Mucosa of descending colon (tissue), 3 donors: ENCODE measurements at places on chromosomes 7 and 10.
A peak's percentile ranks its signal among the peaks of the same experiment; 100 is the strongest.

- DNase-seq: no peak
Observed at GRCh38 chr10:43655311-43655710, 6.6 kb upstream of the ZNF32 start.

DNA sequence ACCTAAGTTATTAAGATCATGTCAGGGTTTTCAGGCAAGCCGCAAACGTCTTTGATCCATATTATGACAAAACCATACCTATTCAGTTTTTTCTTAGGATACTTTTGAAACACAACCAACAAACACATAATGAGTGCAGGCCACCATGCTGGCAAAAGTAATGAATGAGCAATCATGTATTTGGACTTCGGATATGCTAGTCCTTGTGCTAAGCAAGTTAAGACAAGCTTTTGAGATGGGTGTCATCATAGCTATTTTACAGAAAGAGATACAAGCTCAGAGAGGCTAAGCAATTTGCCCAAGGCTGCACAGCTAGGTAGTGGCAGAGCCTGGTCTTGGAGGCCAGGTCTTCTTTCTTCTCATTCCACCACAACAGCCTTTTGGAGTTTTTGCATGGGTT lies 12.5 kb upstream of the KCNK18 start:
- no peak for DNase-seq

DNA sequence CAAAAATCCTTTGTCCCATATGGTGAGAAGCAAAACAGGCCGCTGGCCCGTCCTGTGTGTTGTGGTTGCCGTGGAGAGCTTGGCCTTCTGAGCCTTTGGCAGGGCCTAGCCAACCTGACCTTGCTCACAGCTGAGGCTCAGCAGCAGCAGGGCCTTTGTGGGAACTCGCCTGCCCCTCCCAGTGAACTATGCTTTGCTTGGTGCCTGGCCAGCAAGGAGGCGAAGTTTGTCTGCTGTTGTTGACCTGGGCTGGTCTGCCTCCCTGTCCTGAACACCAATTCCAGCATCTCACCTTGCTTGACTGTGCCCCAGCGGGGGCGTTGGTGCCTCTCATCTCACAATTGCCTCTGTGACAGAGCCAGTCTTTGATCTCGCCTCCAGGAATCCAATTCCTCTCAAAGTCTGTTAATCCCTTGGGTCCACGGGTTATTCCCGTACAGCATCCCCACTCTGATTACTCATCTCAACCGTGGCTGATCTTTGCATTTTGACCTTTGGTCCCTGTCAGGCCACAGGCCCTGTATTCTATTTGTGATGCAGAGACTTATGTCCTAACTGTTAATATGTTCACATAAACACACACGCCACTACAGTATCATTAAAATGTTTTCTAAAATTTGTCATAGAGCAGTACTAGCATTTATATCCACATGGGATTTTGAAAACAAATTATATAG lies 22.6 kb downstream of the EPDR1 start:
- DNase-seq: peak; percentile 86

- DNase-seq: no peak
Observed at GRCh38 chr7:27647046-27647445, 15.6 kb downstream of the HIBADH start.

GRCh38 chr7:94741179-94741578 lies 85.2 kb upstream of the SGCE start:
- no peak for DNase-seq

DNA sequence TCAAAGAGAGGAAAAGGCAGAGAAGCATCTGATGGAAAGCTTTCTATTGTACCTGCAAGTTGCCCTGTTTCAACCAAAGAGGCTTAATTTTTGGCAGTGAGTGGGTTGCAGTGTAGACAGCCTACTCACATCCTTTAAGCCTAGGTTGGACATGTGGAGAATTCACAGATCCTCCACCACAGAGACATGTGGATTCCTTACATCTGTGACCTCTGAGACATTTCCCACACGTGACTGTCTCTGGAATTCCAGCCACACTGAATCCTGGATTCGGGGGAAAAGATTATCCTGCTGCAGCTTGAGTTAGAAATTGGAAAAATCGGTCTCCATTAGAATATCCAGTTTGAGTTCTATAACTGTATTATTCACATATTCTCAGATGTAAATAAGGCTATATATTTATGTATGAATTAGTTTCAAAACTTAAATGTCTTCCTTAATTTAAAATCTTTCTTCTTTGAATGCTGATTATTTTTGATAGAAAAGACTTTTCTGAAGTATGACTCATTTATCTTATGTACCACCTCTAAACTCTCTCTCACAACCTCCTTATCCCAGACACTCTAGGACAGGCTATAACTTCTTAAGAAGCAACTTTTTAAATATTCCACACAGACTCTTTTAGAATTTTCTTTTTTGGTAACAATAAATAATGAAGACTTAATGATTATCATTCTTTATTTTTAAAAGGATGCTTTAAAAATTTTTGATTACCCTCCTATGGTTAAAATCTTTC lies 123.3 kb downstream of the TWIST1 start:
- no peak for DNase-seq

- no peak for DNase-seq
Observed at GRCh38 chr10:29358010-29358616, 69.2 kb downstream of the LYZL1 start.

DNA sequence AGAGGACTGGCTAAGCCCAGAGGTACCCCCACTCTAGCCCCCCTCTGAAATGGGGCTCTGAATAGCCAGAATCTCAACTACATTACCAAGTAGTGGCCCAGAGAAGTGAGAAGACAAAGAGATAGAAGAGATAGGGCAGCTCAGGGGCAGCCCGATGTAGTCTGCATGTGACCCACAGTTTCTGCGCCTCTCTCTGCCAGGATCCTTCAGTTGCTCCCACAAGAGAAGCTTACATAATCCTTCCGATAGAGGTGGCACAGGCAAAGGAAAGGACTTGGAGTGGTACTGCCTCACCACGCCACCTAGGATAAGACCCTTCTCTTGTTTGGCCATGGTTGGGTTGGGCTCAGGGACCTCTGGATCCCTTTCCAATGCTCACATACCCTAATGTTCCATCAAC lies 5.4 kb upstream of the PDE1C start:
- no peak for DNase-seq

- DNase-seq: no peak
Observed at GRCh38 chr10:14930610-14931009, 23.3 kb downstream of the DCLRE1C start.

DNA sequence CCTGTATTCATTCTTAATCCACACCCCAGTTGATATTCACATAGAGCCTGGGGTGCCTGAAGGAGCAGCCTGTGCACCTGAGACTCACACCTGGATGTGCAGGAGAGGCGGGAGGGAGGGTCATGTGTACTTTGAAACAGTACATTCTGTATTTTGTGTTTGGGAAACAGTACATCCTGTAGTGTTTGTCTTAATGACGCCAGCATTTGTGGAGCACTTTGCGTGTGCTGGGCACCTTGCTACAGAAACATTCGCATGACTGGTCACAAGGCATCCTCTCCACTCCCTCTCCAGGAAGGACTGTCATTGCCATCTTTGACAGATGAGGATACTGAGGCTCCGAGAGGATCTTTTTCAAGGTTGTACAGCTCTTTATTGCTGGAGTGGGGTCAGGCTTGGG lies 132.1 kb downstream of the TACC2 start:
- no peak for DNase-seq

GRCh38 chr10:90064295-90064694 lies 362.9 kb downstream of the KIF20B start:
- no peak for DNase-seq

DNA sequence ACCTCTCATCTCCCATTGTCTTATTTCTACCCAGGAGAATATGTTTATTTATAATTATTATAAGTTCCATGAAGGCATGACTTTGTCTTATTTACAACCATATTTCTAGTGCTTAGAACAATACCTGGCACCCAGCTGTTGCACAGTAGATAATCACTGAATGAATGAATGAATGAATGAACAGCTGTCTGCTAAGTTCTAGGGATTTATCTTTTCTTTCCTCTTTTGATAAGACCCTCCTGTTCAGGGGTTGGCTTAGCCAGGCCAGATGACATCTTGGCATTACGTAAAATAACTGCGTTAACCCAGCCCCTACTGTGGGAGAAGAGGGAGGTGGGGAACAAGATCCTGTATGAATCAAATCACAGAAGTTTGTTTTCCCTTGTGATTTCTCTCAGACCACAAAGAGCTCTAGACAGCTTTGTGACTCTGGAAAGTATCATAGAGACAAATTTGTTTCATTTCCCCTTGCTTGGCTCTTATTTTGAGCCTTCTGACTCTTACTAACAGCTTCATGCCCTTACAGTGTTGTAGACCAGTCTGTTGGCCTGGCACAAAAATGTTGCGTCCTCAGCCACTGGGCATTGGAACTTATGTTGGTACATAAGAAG lies 8.4 kb downstream of the ZNF862 start:
- no peak for DNase-seq

GRCh38 chr10:104028146-104028545 lies 57.5 kb downstream of the COL17A1 start:
- no peak for DNase-seq

DNA sequence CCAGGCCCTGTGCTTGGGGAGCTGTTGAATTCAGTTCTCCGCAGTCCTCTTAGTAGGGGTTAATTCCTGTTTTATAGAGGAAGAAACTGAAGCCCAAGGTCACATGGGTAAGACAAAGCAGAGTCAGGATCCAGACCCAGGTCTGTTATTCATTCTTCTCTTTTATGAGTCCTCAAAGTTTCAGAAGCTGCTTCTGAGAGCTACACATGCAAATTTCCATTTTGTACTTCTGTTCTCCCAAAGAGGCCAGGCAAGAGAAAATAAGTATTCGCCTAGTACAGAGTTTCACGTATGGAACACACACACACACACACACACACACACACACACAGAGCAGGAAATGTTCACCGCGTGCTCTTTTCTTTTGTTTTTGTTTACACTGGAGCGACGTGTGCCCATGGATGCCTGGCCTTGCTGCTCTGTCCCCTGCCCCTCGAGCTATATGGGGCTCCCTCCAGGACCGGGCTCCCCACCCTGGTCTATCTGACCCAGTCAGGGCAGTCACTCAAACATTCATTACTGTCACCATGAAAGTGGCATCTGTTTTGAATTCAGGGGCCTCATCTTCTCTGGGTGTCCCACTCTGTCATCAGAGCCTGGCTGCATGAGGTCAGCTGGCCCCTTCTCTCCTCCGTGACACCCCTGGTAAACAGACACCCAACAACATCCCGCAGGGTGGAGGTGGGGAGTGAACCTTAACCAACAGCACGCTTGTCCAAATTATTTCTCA lies 84.4 kb downstream of the TNS3 start:
- no peak for DNase-seq

DNA sequence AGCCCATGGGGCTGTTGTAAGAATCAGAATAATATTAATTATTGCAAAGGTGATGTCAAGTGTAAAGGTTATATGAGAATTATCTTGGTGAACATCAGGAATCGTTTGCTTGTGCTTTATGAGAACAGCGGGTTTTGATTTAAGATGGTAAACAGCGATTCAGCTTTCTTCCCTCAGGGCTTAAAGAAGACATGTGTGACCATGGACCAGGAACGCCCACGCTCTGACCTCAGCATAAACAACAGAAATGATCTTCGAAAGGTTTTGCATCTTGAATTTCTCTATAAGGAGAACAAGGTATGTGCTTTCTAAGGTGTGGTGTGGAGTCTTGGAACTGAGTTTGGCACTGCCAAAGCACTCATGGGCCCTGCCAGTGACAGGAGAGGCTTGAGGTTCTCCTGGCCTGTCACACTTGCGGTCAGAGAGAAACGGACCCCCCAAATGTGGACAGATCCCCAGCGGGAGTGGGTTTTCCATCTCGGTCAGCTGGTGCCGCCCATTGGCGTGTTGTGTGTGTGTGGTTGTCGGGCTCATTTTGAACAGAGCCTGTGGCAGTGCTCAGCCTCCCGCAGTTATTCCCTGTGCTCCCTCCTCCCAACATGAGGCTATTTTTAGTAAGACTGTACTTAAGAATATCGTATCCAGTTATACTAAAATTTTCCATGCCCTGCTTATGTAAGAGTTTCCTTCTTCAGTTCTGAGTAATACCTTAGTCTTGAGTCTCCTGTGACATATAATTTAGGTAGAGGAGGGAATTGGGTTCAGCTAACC lies 7.2 kb downstream of the MINDY4 start:
- no peak for DNase-seq

- DNase-seq: no peak
Observed at GRCh38 chr10:97599272-97599619, 9.7 kb downstream of the C10orf62 start.

- no peak for DNase-seq
Observed at GRCh38 chr10:52463826-52464225, 149.7 kb downstream of the DKK1 start.

DNA sequence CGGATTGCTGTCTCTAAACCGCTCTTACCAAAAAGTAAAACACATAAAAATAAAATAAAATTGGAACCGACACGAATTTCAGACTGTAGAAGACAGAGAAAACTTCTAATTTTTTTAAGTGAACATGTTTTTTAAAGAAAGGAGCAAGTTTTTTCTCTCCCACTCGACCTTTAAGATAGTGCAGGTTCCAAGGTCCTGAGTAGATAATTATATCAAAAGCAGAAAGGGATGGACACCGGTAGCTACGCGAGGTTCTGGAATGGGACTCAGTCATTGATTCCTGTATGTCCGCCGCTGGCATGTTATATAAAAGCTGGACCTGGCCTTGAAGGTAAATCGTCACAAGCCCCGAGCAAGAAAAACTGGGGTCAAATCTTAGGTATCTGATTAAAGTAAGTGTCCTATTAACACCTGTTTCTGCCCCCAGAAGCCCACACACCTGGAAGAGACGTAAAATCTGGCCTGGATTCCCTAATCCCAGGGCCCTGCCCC lies 462 bp upstream of the CISD1 start:
- no peak for DNase-seq

DNA sequence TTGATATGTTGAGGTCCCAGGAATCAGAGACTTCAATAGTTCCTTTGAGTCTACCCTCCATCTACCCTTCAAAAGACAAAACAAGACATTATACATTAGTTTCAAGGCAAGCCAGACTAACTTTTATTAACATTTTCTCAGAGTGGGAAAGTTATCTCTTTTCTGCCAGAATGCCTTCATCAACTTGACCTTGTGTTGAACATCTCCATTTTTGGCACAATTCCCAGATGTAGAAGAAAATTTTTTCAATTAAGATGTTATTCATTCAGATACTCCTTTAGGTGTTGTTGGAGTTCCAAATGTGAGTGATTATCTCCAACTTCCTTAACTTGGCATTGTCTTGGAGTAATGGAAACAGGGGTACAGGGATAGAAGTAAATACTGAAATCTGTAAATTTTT lies 59.1 kb downstream of the NRF1 start:
- no peak for DNase-seq

DNA sequence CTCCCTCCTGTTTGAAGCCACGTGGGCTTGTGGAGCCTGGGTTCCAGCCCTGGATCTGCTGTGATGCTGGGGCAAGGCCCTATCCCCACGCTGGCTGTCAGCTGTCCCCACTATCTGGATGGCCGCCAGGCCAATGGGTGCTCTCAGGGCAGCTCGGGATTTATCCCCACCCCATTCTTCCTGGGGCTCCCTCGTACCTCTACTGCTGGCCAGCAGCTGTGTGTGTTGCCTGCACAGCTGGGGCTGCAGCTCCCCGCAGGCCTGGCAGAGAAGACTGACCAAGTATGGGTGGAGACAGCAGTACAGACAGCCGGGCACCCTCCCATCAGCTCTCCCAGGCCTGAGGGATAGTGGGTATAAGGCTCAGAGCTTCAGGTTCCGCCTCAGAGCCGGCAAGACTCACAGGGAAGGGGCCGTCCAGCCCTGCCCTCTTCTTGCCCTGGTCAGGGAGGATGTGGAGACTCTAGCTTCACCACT lies 13.6 kb downstream of the CLIP2 start:
- DNase-seq: no peak

GRCh38 chr10:76451911-76452310 lies 1020.5 kb downstream of the LRMDA start:
- DNase-seq: no peak
